ENCODE measurements at places on chromosomes 1 and 21.
A peak's percentile ranks its signal among the peaks of the same experiment; 100 is the strongest.

DNA sequence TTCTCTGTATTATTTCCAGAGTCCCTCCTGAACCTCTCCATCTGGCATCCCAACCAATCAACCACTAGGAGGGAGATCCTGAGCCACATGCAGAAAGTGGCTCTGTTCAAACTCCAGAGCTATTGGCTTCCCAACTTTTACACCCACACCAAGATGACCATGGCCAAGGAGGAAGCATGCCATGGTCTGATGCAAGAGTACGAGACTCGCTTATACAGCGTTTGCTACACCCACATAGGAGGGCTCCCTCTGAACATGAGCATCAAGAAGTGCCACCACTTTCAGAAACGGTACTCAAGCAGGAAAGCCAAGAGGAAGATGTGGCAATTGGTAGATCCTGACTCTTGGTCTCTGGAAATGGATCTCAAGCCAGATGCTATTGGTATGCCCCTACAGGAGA, 23.6 kb downstream of the RGSL1 start:
- DNase-seq, result no peak

GRCh38 chr1:91635763-91636162, 135.1 kb downstream of the CDC7 start:
- no peak for DNase-seq

GRCh38 chr1:87743256-87743655, 414.6 kb downstream of the LMO4 start:
- no peak for DNase-seq

- DNase-seq, result no peak
Observed at GRCh38 chr1:36760081-36760480, 274.2 kb downstream of the GRIK3 start.

DNA sequence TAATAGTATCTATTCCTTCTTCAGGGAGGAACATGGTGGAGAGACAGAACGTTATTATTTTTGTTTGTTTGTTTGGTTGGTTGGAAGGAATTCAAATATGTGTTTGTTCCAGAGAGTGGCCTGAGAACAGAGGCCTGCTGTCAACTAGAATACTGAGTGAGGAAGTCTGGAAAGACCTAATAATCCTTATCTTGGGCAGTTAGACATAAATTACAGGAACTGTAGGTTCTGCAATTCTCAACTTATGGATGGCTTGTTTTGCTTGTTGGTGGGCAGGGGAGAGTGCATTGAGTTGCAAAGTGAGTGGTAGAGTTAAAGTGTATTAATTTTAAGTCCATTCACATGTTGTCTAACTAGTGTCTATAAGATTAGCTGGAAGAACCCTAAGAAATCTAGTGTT, 197.6 kb downstream of the BACH1 start:
- no peak for DNase-seq

- no peak for DNase-seq
Observed at GRCh38 chr1:196877964-196878363, 9.9 kb upstream of the CFHR4 start.

GRCh38 chr1:66752000-66752592, at the start of gene DYNLT5:
DYNLT5 (plus strand) TSS chr1:66752459; CDS start chr1:66754659, 2,200 bp downstream.
- DNase-seq, result peak; percentile 32

Measured in caudate nucleus (tissue), 63 donors.